ENCODE measurements at places on chromosomes 5 and 9. TPM values are rescaled to one million over a fixed set of nuclear protein-coding genes. Genes with fewer than 3 reads are reported as not detected.

GZMA gene
- 15.0 TPM for polyA plus RNA-seq

CENPK gene
- polyA plus RNA-seq: 14.5 TPM

SPINK6 gene
- 0.86 TPM for polyA plus RNA-seq

MYOZ3 gene
- polyA plus RNA-seq: 0.92 TPM

IGIP gene
- 3.9 TPM for polyA plus RNA-seq

ROPN1L gene
- polyA plus RNA-seq: 2.4 TPM

Data from sigmoid colon (tissue), 7 donors.